ENCODE measurements at places on chromosomes 7 and 10. TPM values are rescaled to one million over a fixed set of nuclear protein-coding genes. Genes with fewer than 3 reads are reported as not detected.

DNA sequence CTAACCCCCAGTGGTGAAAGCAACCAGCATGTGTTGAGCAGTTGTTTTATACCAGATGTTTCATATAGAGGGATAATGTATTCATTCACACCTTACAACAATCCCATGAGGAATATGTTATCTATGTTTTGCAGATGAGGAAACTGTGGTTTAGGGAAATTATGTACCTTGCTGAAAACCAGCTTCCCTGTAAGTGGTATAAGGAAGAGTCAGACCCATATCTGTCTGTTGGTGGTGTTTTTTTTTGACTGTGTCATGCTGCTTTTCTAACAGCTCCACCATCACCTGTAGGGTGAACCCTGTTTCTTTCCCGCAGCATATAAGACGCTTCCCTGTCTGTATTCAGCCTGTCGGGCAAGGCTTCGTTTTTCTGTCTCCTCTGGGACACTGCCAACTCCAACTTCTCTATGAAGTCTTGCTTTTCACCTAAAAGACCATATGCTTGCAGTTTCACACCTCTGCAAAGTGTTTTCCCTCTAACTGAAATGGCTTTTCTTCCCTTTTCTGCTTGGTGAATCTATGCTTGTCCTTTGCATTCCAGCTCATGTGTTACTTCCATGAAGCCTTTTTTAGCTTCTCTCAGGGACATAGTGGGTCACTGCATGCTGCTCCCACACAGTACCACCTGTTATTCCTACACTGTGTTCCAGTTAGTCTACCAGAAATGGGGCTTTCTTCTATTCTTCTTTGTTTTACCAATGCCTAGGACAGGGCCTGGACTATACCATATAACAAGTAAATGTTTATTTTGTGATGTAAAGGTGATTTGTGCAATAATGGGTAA, 92.8 kb downstream of the ST7 start:
- DNase-seq: no peak

DNA sequence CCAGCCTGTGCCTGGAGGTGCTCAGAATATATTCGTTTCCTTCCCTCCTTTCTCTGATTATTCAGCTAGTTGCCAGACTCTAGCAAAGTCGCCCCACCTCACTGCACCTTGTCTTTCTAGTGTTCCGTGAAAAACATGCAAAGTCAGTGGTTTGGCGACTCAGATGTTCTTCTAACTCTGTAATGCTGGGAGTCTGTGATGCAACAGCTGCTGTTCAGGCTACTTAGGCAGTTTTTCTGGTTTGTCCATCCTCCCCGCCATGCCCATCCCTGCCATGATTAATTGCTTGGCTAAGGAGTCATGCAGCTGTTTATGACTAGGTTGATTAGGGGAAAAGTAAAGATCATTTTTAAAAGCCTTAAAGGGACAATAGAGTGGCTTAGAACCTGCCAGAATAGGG, 99.4 kb downstream of the MTPN start:
- DNase-seq: peak; percentile 8

DNA sequence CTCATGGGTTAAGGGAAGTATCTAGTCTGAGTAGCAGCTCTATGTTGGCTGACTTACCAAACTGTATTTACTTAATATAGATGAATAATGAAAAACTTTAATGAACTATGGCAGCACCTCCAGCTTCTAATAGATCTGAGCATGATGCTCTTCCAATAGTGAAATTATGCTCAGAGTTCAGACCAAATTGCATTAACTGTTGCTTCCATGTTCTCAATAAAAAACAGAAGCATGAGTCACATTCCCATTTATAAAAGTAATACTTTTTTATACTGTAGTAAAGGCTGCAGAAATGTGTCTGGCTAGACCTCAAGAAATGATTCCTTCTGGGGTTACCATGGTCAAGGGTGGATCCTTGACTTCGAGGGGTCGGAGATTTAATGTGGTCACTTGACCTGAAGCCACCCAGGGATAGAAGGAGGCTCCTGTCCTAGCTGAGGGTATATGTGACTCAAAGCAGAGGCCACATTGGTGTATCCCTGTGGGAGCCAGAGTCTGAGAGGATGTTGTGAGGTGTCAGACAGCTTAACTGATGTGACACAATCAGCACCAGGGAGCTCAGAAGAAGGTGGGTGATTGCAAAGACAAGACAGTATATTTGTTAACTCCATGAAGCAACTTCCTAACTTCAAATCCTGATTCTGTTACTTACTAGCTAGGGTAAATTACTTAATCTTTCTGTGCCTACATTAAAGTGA, 19.8 kb upstream of the PLCE1 start:
- no peak for DNase-seq

Gene MAGI2
- 37.4 TPM for total RNA-seq

Gene TMEM270
- total RNA-seq: not detected

Gene SH2D4B
- 0.16 TPM for total RNA-seq

Gene NEBL
- total RNA-seq: 28.4 TPM

Gene LIPF
- not detected for total RNA-seq

Gene APBB1IP
- total RNA-seq: 4.1 TPM

Gene PAPOLB
- 2.2 TPM for total RNA-seq

- DNase-seq: no peak
Measured at GRCh38 chr7:146636581-146636980, 520.0 kb downstream of the CNTNAP2 start.

DNA sequence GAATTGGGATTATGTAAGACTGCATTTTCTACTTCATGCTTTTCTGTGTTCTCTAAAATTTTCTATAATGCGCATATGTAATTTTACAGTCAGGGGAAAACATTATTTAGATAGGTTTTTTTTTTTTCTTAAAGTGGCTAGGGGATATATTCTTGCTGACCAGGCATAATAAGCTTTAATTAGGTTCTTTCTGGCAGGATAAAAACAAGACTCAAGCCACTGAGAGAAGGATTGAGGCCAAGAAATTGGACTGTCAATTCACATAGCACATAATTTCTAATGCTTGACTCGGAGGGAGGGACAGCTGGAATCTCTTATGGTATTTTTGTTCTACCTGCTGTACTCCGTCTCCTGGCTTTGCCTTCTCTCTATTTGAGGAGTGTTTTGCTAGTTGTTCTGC, 119.8 kb upstream of the NPVF start:
- no peak for DNase-seq

Gene ERVW-1
- not detected for total RNA-seq

- DNase-seq: no peak
Measured at GRCh38 chr10:67225226-67225625, 299.4 kb downstream of the LRRTM3 start.

Gene ZC3HAV1
- total RNA-seq: 39.5 TPM

Gene TMEM213
- total RNA-seq: not detected

Gene AQP1
- 70.9 TPM for total RNA-seq

DNA sequence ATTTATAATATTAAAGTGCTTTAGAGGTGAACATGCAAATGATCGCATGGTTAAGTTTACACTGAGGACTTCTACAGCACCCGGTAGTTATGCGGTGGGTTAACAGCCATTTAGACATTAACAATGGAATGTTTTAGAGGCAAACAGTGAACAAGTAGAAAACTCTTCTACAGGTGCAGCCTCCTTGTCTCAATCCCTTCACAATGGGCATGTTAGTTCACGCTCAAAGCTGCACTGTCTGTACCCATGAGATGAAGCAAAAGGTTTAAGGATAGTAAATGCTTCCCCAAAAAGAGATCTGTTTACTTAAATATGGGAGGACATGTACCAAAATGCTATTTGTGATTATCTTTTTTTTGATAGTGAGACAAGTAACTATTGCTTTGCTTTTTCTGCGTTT, 25.1 kb downstream of the PUS7 start:
- no peak for DNase-seq

- no peak for DNase-seq
Measured at GRCh38 chr7:24722386-24723177, 34.7 kb downstream of the GSDME start.

GRCh38 chr7:102061981-102062390, 224.7 kb upstream of the SH2B2 start:
- no peak for DNase-seq

GRCh38 chr10:99945263-99945662, 64.5 kb downstream of the DNMBP start:
- no peak for DNase-seq
